ENCODE measurements at places on chromosomes 2 and 18.

GRCh38 chr2:169258045-169258601 lies 104.2 kb downstream of the LRP2 start:
- no peak for DNase-seq

GRCh38 chr2:127581050-127581345 lies 45.5 kb downstream of the MYO7B start:
- DNase-seq, result no peak

- DNase-seq, result no peak
Measured at GRCh38 chr2:221318376-221319130, 253.6 kb downstream of the EPHA4 start.

GRCh38 chr2:222423632-222424275 lies 589 bp upstream of the SGPP2 start:
- peak; percentile 98 for DNase-seq

GRCh38 chr2:130338793-130339345 lies 3.8 kb upstream of the IMP4 start:
- no peak for DNase-seq

GRCh38 chr2:197297772-197298318 lies 12.7 kb downstream of the ANKRD44 start:
- no peak for DNase-seq

DNA sequence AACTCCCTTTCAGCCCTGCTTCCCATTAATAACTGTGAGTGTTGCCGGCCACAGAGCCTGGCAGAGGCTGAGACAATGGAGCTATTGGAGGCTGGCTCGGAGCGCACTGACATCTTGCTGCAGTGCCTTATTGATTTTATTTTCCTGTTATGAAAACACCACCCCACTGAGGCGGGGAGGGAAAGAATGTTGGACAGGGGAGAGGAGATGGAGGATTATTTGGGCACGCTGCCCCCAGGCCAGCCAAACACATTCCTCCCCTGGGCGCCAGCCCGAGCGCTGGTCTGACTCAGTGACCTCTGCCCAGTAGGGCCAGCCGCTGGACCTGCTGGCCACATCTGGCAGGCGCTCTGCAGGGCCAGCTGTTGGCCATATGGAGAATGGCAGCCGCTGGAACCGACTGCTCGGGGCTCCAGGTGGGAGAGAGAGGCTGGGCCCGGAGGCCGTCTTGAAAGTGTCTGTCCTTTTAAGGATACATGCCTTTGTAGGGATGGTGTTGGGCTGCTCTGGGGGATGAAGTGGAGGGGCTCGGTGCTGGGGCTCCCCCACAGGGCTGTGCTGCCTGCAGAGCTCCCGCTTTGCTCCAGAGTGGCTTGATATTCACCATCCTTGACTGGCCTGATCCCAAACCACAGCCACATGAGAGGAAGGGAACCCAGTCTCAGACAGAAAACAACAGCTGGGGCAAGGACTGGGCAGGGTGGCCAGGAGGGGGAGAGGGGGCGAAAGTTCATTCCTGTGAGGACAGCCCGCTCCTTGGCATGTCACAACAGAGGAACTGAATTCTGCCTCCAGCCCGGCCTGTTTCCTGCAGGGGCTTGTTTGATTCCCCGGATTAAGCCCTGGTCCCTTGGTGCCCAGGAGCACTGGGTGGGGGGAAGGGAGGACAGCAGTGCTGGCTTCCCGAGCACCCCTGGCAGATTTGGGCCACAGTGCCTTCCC lies 179.0 kb downstream of the KLHL29 start:
- no peak for DNase-seq

DNA sequence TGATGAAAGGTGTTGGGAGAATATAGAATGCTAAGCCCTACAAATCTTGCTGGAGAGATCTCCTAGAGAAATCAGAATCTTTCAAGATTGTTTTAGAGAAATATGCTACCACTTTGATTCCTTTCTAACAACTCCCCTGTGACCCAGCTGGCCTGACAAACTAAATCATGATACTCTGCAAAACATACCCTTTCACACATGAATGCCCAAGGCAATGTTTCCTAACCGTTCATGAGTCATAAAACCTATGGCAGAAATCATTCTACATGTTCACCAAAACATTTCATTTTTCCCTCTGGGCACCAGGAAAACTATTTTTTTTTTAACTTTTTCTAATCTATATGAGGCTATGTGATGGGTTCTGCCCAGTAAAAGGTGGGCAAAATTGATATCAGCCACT lies 77.8 kb upstream of the SETBP1 start:
- DNase-seq, result peak; percentile 80

DNA sequence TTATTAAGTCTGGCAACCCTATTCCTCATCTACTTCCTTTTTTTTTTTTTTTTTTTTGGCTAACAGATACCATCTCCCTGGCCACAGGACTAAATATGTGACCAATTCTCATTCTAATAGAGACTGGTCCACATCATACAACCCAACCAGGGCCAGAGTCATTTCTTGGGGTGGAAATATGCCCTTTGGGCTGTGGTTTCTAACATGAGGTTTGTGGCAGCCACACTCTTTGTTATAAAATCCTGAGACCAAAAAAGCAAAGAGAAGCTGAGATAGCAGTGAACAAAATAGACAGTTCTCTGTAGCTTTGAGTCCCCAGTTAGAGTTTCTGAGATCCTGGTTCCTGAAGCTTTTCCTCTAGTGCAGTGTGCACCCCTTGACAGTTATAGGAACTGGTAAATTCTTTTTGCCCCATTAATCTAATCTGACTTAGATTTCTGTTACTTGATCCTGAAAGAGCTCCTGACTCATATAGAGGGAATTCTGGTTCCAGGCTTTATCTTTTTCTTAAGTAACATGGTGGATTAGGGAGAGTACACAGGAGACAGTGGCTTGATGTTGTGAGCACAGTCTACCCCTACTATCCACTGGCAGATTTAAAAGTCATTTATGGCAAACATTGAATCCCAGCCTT lies 86.8 kb downstream of the MAIP1 start:
- peak; percentile 71 for DNase-seq

DNA sequence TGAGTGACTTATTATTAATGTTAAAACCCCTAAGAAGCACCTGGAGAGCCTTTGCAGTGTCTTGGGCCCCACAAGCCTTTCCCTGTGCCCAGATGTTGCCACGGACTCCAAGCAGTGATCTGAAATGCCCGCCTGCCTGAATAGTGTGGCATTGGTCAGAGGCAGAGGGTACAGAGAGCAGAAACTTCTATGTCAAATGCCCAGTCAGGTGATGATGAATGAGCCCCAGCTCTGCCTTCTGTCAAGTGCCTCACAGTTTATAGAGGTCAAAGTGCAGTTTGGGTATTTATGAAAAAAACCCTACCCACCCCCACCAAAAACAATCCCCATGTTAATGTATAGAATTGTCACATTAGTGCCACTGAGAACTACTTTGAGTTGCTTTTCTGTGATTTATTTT lies 170.0 kb upstream of the SIX3 start:
- no peak for DNase-seq

DNA sequence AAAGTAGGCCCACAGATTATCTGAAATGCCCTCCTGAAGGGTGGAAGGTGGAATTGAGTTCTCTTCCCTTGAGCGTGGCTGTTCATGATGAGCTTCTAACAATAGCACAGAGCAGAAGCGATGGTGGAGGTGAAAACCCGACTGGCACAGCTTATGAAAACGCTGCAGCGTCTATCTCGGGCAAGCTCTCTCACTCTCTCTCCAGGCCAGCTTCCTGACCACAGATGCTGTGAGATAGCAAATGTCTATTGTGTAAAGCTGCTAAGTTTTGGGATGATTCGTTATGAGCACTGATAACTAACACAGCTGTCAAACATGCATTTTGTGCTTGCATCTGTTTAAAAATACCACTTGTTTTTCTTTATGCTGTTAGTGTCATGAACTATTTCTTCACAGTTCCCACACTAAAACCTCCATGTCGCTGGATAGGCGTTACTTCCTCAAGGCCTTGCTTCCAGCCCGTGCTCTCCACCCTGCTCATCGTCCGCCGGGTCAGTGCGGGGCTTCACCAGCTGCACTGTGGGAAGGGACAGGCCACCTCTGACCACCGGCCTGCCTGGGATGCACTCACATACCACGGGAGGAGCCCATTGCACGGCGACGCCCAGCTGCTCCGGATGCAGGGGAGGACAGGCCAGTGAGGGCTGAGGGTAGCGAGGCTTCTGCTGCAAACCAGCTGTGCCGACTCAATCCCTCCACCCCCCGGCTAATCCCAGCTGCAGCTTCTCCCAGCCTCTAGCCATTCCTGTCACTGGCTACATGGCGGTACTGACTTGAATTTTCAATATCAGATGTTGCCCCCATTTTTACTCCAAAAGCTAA lies 60.0 kb upstream of the OTOS start:
- DNase-seq, result no peak

- DNase-seq, result no peak
Measured at GRCh38 chr2:25964891-25965290, 17.4 kb downstream of the KIF3C start.

DNA sequence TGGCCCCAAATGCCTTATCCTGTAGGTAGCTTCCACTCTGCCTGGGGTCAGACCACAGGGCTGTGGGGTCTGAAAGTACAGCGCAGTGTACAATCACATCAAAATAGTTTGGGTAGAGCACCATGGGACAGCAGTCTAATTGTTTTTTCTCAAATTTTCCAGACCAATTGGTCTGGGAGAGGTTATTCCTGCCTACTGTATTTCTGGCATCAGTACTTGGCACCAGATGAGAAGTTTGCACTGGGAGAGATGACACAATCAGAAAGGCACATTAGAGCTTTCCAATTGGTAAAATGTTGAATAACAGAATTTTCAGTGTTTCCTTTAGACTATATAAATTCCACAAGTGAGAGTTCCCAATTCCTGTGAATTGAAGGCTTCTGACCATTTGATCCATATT lies 30.9 kb upstream of the LRRTM1 start:
- DNase-seq, result no peak

- DNase-seq, result no peak
Measured at GRCh38 chr18:36578871-36579710, 249.7 kb downstream of the TPGS2 start.

DNA sequence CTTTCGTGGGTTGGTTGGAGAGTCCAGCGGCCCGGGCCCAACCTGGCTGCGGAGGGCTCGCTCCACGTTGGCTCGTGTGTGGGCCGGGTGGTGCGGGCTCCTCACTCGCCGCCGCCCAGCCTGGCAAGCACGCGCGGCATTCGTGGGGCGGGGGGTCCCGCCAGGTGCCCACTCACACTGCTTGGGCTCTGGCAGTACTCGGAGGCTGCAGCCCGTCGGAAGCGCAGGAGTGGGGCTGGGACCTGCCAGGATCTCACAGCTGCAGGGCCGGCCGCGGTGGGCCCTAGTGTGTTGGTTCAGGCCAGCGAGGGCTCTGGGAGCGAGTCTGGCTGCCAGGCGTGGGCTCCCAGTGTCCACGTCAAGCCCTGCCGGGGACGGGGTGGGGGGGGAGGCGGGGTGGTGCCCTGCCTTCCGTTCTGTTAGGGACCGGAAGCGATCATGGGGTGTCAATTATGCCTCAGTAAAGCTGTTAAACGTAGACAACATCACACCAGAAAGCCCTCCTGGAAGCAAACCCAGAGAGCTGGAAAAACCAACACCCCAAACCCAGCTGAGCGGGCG lies 1.0 kb upstream of the HS6ST1 start:
- no peak for DNase-seq

DNA sequence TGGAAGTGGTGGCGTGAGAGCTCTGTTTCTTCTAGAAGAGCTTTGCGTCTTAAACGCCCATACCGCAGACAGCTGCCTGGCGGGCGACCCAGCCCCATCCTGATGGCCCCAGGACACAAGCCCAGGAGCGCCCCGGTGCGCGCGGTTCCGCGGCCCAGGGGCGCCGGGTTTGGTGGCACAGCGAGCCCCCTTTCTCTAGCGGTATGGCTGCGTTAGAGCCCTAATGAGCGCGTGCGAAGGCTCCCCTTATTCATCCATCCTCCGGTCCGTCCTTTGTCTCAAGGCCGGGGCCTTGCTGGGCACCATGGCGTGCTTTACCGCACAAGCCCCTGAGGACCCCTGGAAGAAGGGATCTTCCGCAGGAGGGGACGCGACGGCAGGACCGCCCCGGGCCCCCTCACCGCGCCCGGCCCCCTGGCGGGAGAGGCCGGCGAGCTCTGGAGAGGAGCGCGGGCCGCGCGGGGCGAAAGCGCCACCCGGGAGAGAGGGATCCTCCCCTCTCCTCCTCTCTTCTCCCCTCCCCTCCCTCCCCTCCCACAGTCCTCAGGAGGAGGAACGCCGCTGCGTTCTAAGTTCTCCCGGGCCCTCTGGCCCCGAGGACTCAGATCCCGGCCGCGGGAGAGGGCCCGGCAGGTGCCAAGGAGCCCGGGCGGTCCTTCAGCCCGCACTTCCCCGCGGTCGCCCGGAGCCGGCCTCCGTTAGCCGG lies 626 bp upstream of the SLC1A4 start:
- DNase-seq, result peak; percentile 80

DNA sequence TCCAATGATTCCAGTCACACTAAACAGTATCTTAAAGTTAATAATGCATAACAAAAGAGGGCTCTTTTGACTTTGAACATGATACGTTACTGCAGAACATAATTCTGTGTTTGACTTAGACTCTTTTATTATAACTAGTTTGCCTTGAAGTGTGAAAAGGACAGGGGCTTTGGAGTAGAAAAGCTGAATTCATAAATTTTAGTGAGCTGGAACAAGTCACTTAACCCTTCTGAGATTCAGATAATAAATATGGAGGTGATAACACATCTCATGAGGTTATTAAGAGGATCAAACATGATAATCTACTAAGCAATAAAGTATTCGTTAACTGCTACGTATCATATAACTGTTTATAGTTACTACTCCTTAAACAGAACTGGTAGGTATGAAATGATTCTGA lies 44.7 kb upstream of the FLACC1 start:
- no peak for DNase-seq

DNA sequence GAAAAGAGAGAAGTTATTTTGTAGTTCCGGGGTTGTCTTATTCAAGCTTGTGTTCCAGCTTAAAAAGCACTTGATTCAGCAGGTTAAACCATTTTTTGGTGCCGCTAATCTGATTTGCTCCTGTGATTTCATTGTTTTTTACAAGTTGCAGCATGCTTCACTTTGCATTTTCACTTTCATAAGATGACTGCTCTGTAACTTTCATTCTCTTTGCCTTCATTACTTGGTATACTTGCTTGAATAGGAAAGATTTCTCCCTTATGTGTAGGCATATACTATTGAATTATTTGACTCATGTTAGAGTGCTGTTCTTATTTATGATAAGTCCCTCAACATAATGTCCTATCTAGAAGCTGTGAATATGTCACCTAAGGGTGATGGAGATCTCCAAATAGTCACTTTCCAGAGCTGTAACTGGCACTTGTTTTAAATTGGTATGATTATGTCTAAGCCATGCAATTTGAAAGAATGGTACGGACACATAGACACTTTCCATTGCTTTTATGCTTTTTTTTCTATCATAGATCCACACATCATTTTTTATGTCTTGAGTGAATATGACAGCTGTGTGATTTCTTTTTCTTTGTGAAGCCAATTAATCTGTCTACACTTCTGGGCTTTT lies 254.5 kb downstream of the DSEL start:
- no peak for DNase-seq
